ENCODE measurements at places on chromosomes 3 and 15. TPM values are rescaled to one million over a fixed set of nuclear protein-coding genes. Genes with fewer than 3 reads are reported as not detected.

- DNase-seq = peak; percentile 31
- no peaks in the 10 kb centered on the region for H3K36me3 ChIP-seq
- no peaks in the 10 kb centered on the region for H3K27me3 ChIP-seq
- no peak overlapping the region for H3K27ac ChIP-seq
- H3K4me3 ChIP-seq = no peak overlapping the region
Observed at GRCh38 chr3:48474619-48475018, 28.1 kb downstream of the ATRIP start.

GRCh38 chr3:119774444-119774843, 7.5 kb upstream of the NR1I2 start:
- H3K4me1 ChIP-seq = no peaks in the 10 kb centered on the region
- no peaks in the 10 kb centered on the region for H3K27me3 ChIP-seq
- no peaks in the 10 kb centered on the region for H3K36me3 ChIP-seq
- no peak overlapping the region for H3K27ac ChIP-seq

- DNase-seq = no peak
- no peaks in the 10 kb centered on the region for H3K4me1 ChIP-seq
- H3K36me3 ChIP-seq = no peaks in the 10 kb centered on the region
Observed at GRCh38 chr3:140505213-140505612, 172.7 kb upstream of the TRIM42 start.

DNA sequence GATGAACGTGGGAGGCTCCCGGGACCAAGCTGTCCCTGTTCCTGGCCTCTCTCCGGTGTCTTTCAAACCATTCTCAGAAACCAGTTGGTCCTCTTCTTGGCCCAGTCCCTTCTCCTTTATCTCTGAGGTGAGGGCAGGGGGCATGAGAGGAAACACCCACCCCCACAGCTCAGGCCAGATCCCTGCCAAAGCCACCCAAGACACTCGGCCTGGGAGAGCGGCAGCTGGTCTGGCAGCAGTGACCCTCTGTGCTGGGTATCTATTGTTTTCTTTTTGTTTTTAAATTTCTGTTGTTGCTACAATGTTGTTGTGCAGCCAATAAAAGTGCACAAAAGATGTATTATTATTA, 27.3 kb downstream of the ACSBG1 start:
- DNase-seq = no peak
- H3K4me3 ChIP-seq = no peak overlapping the region
- H3K36me3 ChIP-seq = no peaks in the 10 kb centered on the region
- no peaks in the 10 kb centered on the region for H3K27me3 ChIP-seq
- H3K27ac ChIP-seq = no peak overlapping the region

DNA sequence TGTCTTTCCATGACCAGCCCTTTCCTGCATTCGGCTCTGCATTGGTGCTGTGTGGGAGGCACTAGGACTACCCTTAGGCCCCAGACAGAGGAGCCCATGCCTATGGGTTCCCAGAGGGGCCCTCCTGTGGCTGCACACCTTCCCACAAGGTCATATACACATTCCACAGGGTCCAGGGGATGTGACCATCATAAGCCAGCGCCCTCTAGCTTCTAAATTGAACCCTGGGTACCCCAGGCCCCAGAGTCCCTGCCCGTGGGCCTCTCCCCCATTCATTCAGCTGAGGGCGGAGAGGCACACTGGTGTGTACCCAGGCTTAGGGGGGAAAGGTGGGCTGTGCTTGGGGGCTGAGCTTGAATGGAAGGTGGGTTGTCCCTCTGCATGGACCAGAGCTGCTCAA, 10.2 kb upstream of the SLC6A6 start:
- H3K27ac ChIP-seq = no peak overlapping the region
- H3K4me1 ChIP-seq = no peaks in the 10 kb centered on the region
- DNase-seq = no peak
- no peaks in the 10 kb centered on the region for H3K36me3 ChIP-seq
- no peak overlapping the region for H3K4me3 ChIP-seq
- no peaks in the 10 kb centered on the region for H3K27me3 ChIP-seq

CFAP92 gene
- total RNA-seq = 1.2 TPM

HTR3E gene
- not detected for total RNA-seq

LRRN1 gene
- total RNA-seq = 6.6 TPM

CFAP100 gene
- total RNA-seq = not detected

DCUN1D1 gene
- 48.3 TPM for total RNA-seq
